Activated naive CD8-positive, alpha-beta T cell treated with anti-CD3 and anti-CD28 coated beads for 36 hours (primary cell): ENCODE measurements at places on chromosomes 1 and 21.

DNA sequence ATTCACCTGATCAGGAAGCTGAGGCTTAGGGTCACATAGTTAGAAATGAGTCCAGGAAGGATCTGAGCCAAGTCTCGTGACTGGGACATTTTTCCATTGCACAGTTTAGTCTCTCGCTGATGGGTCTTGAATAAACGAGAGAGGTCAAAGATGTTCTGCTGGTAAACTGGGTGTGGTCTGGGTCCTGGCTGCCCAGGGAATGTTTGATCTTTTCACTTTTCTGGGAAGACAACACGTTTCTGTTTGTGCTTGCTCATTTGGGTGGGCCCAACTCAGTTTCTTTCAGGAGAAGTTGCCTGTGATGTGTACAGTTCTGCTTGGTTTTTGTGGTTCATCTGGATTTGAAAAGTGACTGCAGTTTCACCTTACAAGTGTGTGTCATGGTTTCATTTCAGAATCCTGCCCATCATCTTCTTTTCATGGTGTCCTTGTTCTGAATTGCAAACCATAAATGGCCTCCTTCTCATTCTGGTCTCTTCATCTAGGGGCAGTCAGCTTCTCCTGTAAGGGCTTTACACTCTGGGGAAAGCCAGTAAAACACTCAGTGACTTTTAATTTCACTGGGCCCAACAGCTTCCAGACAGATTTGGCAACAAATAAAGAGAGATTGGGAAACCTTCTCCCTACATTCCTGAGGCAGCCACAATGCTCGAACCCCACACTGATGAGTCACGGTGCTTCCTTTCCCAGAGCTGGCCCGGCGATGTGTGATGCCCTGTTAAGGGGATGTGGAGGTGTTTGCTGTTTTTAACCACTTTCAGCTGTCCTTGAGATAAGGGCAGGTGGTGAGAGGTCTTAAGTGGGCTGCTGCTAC is 7.2 kb upstream of the TACSTD2 start:
- DNase-seq = no peak

- no peak for DNase-seq
These were observed 792.0 kb downstream of the LTN1 start for GRCh38 chr21:28200726-28201125.

DNA sequence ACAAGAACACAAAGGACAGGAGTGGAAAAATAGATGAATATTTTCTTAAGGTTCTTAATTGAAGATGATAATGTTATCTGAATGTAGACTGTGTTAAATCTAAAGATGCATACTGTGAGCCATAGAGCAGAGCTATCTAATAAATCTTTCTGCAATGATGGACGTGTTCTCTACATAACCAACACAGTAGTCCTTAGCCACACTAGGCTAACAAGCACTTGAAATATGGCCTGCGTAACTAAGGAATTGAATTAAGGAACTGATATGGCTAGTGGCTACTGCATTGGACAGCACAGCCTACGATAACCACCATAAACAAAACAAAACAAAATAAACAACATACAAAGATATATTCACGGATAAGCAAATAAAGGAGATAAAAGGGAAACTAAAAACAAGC is 181.3 kb downstream of the LYPLAL1 start:
- DNase-seq = no peak

DNA sequence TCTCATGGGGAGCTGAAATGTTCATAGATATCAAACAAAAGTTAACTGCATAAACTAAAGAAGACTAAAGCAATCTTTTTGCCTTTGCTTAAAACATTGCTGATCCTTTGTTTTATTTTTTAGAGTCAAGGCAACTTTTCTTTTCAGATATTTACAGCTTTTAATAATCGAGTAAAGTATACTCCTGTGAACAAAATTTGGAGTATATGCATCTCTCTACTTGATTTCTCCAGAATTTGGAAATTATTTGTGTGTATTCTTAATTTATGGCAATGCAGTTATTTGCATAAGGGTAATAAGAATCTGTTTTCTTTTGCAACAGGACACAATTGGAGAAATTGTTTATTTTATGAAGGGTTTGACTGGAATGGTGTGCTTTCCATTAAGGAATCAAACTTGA is 4.2 kb upstream of the AQP10 start:
- no peak for DNase-seq

DNA sequence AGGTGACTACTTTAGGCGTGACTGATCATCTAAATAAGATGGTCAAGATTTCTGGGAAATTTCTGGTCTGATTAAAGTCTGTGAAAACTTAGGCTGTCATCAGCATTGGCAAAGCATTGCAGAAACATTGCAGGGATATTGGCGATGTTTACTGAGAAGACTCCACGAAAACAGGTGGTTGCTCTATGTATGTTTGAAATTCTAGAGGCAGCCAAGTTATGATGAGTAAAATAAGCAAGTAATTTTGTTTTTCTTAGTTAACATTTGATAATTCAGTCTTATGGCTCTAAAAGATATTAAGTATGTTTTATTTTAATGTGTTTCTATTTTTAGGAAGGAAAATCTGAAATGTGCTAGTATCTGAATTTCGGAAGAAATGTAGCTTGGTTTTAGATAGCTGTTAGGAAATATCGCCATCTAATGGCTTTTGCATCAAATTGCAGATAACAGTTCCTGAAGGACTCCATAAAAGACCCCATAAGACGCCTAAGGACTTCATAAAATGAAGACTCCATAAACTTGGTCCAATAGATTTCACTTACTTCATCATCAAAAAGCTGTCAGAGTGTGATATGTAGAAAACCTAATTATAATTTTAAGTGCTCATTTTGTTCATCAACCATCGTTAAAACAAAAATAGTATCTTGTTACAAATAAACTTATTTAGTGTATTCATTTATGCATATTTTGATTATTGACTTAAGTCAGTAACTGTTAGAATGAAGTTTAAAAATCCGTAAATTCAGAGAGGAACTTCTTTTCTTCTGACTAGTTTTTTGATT is 344.6 kb downstream of the RYR2 start:
- DNase-seq = no peak

GRCh38 chr1:201364808-201365105 is 12.7 kb downstream of the TNNT2 start:
- no peak for DNase-seq

- DNase-seq = no peak
These were observed 161.3 kb downstream of the CLEC20A start for GRCh38 chr1:178335426-178335825.

- no peak for DNase-seq
These were observed 569 bp downstream of the KHDC4 start for GRCh38 chr1:155933591-155934096.

DNA sequence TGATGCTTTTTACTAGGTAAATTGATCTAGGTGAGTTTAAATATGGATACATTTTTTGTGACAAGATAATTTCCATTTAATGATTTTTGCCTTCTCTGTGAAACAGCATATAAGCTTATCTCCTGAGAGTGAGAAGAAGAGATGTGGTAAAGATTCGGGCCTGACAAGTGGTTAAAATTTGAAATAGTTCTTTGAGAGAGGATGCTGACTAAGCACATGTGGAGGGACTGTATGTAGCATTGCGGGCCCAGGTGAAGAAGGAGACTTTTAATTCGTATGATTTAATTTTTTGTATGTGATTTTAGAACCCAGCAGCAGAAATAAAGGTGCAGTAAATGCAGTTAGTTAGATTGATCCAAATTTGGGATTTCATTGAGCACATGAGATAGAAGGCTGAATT is 51.9 kb downstream of the RPRD2 start:
- DNase-seq = no peak

DNA sequence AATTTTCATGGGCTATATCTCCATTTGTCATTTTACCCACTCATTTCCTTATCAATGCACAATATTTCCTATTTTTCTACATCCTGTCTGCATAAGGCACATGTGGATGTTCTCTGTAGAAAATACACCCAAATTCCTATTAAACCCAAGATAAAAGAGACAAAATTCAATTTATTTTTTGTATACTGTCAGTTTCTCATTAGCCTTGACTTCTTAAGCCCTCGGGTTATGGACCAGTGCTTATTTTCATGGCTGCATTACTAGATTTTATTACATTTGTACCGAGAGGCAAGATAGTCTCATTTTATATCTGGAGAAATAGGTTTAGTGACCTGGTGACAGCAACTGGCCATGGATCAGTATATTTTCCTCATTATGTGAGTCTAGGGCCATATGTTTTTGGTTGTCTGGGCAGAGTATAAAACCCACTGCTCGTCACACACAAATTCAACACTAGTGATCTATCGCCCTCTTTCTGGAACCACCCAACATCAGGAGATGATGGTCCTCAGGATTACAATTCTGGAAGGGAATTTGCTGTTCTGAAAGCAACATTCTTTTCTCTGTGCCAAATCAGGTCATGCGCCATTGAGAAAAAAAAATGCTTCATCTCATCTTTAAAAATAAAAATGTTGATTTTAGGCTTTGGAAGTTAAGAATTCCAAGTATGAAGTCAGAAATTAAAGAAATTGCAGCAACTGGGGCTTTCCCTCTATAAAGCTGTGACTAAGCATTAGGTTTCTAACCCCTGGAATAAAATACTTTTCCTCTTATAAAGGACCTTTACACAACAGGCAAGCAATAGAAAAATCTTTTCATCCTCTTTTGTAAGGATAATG is 81.4 kb downstream of the ASTN1 start:
- DNase-seq = no peak

DNA sequence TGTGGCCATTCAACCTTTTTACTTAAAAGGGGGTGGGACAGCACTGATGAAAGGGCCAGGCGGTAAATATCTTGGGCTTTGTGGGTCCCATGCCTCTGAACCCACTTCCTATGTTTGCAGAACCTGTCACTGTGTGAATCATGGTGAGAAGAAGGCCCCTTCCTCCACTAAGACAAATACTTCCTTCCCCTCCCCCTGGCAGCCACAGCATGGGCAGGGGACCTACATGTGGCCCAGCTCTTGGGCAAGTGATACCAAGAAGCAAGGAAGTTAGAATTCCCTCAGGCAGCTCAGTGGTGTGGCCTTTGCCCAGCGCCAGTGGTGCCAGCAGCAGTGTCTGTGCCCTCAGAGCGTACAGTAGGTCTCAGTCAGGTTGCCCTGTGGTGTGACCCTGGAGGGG is 168.6 kb downstream of the TRIM33 start:
- no peak for DNase-seq
